ENCODE measurements at places on chromosomes 13 and 19.

GRCh38 chr19:52695996-52696395 is 38.8 kb downstream of the ZNF611 start:
- DNase-seq = no peak

DNA sequence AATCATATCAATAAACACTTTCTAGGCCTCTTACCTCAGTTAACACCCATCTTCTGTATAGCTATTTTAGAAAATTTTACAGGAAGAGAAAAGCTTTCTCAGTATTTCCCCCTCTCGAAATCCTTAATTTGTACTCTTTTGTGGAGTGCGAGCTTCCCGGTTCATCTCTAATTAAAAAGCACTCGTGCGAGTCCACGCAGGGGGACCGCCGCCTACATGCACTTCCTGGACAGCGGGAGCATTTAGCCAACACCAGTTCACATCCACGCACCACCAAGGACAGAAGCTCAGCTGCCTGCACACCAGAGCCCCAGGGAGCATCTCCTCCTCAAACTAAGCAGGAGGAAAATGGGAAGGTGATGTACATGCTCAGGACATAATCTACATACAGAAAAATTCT is 60.0 kb downstream of the RASA3 start:
- DNase-seq = no peak

DNA sequence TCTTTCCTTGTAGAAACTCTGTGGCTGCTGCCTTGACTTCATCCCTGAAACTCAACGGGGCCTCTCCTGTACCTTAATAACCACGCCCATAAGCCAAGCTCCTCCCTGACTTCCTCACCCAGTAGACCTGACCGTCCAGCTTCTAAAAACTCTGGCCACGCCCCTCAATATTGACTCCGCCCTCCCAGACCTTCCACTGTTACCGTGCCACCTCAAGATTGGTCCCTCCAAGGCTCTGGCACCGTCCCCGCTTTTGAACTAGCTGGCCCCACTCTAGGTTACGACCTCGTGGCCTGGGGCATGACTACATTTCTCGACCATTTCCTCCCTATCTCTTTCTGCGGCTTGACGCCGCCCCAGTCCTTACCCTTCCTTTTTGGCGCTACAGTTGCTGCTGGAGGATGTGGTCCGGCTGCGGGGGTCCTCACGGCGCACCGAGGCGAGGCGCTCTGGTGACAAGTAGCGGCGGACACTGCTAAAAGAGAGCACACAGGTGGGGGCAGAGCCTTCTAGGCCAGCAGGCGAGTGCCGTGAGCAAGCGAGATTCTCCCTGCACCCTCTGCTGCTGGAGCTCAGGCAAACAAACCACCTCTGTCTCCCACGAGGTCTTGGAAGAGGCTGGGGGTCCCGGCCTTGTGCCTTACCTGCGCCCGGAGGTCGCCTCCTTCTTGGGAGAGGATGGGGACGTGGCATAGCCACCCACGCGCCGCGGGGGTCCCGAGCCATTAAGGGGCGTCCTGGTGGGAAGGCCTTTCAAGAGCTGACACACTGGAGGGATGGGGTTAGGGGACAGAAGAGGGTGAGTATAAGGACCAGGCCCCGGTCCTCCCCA is 2.3 kb upstream of the EML2 start:
- DNase-seq = peak; percentile 61

- DNase-seq = no peak
Measured at GRCh38 chr19:18520848-18521691, 800 bp downstream of the ELL start.

DNA sequence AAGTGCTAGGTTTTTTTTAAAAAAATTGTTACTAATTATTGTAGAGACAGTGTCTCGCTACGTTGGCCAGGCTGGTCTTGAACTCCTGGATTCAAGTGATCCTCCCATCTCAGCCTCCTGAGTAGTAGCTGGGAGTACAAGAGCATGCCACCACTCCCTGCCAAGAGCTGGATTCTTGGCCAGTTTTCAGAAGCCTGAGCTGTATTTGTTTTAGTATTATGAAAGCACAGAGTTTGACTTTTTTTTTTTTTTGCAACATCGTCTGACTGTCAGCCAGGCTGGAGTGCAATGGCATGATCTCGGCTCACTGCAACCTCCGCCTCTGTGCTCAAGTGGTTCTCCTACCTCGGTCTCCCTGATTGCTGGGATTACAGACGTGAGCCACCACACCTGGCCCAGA is 7.0 kb downstream of the ARMC6 start:
- DNase-seq = peak; percentile 48

- no peak for DNase-seq
Measured at GRCh38 chr19:54708781-54709180, 15.5 kb upstream of the KIR3DL3 start.

- peak; percentile 67 for DNase-seq
Measured at GRCh38 chr19:29683009-29683408, 17.7 kb downstream of the PLEKHF1 start.

DNA sequence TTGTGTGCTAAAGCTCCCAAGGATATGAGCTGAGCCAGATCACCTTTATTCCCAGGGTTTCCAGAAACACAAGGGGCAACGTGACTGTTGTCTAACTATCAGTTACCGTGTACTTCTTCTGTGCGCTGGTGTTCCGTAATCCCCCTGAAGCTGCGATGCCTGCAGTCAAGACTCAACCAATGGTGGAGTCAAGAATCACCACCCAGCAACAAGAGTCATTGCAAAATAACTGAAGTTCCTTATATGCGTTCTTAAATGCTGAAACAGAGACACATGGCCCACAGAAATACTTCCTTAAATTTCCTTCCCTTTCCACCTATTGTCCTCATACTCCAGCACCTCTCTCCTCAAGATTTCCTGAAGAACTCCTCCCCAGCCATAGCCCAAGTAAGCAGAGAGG is 200.2 kb downstream of the KATNAL1 start:
- no peak for DNase-seq

DNA sequence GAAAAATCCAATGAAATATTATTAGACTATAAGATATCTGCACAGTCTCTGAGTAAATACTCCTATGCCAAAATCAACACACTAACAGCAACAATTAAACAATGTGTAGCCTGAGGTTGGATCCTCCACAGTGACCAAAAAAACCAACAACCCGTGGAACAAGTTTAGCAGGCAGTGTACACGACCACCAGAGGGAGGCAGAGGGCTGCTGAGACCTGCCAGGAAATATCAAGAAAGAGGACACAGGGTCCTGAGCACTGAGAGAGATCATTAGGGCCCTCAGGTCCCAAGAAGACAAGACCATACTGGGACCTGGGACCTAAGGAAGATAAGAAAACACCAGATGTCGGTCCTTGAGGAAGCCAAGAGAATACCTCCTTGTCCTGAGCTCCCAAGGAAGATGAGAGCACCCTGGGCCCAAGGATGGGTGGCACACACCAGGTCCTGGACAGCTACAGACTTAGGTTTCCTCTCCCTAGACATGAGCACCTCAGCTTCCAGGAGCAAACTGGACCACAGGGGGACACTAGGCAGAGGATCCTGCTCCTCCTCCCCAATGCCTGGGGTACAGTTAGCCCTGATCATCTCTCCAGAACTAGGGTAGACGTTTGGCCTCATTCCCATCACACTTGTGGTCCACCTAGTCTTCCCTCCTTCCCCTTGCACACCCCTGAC is 822 bp upstream of the ZNF274 start:
- peak; percentile 54 for DNase-seq

- peak; percentile 37 for DNase-seq
Measured at GRCh38 chr13:96474181-96474557, 384.3 kb downstream of the HS6ST3 start.

- DNase-seq = no peak
Measured at GRCh38 chr19:30811397-30812098, 439.4 kb downstream of the ZNF536 start.

DNA sequence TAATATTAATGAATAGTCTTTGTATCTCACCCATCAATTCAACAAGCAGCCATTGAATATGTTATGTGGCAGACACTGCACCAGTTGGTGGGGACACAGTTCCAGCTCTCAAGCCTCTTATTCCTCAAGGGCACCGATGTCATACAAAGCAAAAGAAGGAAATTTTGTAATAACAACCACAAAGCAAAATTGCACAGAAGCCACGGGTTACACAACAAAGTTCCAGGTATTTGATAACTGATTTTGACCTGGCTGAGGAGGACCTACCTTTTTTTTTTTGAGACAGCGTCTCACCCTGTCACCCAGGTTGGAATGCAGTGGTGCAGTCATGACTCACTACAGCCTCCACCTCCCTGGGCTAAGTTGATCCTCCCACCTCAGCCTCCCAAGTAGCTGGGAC is 266.7 kb downstream of the FOXO1 start:
- DNase-seq = no peak

GRCh38 chr19:17402982-17403855 is 2.2 kb downstream of the BST2 start:
- no peak for DNase-seq

- DNase-seq = no peak
Measured at GRCh38 chr13:52832313-52832712, 16.1 kb downstream of the PCDH8 start.

DNA sequence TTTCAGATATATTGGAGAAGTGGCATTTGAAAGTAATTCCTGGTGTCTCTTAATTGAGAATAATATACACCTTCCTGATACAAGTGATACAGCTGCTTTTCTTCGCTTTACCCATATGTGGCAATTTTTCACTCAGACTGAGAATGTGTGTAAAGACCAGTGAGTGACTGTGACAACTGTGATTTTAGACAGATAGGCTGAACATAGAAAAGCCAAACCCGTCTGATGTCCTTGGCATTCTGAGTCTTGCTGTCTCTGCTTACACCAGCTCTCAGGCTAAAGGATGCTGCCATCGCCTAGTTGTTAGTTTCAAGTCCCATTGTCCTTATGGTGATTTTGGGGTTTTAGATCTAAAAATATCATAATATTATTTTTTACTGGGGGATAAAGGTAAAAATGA is 492.6 kb downstream of the RFC3 start:
- no peak for DNase-seq

DNA sequence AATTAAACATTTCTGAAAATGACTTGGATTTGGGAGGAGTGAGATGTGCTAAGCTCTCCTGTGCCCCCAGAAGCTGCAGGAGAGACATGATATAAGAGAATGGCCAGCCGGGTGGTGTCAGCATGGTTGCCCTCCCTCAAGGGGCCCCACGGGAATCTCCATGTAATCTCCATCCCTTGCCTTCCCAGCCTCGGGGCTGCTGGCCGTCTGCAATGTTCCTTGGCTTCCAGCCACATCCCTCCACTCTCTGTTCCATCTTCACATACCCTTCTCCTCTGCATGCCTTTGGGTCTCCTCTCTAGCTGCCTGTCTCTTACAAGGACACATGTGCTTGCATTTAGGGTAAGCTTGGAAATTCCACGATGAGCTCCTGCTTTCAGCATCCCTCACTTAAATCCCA is 172.0 kb downstream of the TSHZ3 start:
- no peak for DNase-seq

- DNase-seq = no peak
Measured at GRCh38 chr13:34964558-34964957, 22.5 kb downstream of the NBEA start.

Data from M059J (cell line).